ENCODE measurements at places on chromosomes 1 and 21. TPM values are rescaled to one million over a fixed set of nuclear protein-coding genes. Genes with fewer than 3 reads are reported as not detected.

GRCh38 chr1:46525253-46525983 is 26.0 kb downstream of the KNCN start:
- H3K36me3 ChIP-seq, result no peaks in the 10 kb centered on the region
- peaks cover 56% of the 10 kb centered on the region for H3K4me1 ChIP-seq
- H3K4me3 ChIP-seq, result no peak overlapping the region
- H3K27me3 ChIP-seq, result peaks cover 18% of the 10 kb centered on the region
- DNase-seq, result no peak

GRCh38 chr1:25933479-25934365 is 27.5 kb upstream of the STMN1 start:
- H3K4me3 ChIP-seq, result no peak overlapping the region
- no peaks in the 10 kb centered on the region for H3K36me3 ChIP-seq
- H3K27me3 ChIP-seq, result peaks cover 17% of the 10 kb centered on the region
- H3K4me1 ChIP-seq, result peaks cover 2% of the 10 kb centered on the region

- no peaks in the 10 kb centered on the region for H3K27me3 ChIP-seq
- H3K4me1 ChIP-seq, result no peaks in the 10 kb centered on the region
- H3K27ac ChIP-seq, result no peak overlapping the region
- no peak for DNase-seq
Measured at GRCh38 chr1:202754293-202754692, 44.0 kb upstream of the SYT2 start.

Gene ANXA9
- not detected for total RNA-seq

Gene PODN
- not detected for total RNA-seq

Gene PLEKHN1
- total RNA-seq, result 8.2 TPM

DNA sequence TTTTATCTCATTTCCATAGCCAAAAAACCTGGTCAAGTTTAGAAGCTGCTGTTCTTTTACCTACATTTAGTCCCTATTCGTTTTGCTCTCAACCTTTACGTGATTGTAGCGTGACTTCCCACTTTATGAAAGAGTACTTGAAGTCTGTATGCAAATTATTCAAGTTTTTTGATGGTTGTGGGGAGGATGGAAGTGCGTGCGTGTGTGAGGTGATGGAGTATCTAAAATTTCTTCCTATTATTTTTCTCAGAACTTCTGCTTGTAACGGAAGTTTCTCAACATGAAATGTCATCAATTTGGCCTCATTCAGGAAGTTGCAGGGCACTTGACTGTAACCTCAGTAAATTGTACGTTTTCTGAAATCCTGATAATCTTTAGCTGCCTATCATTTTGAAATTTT is 64.0 kb downstream of the SAMSN1 start:
- H3K27me3 ChIP-seq, result no peaks in the 10 kb centered on the region
- H3K27ac ChIP-seq, result peak overlapping the region; percentile 87
- peak overlapping the region; percentile 19 for H3K4me3 ChIP-seq
- H3K36me3 ChIP-seq, result peaks cover 55% of the 10 kb centered on the region
- H3K4me1 ChIP-seq, result peaks cover 48% of the 10 kb centered on the region
- peak; percentile 42 for DNase-seq

DNA sequence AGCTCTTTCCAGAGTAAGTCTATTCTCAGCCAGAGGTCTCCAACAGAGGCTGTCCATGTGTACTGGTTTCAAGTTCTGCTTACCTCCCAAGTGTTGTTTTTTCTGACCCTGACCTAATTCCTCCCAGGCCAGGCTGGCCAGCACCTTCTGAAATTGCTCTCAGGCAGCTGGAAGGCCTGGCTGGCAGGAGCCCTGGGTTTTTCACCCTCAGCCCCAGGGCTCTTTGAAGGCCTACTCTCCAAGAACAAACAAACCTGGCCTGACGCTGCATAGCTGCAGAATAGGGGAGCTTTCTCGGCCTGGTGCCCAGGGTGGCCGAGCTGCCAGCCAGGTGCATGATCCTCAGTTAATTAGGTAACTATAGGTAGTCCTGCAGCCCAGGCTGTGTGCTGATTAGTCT is 147.5 kb downstream of the CACNA1E start:
- H3K4me1 ChIP-seq, result no peaks in the 10 kb centered on the region
- H3K4me3 ChIP-seq, result no peak overlapping the region
- DNase-seq, result no peak
- H3K27ac ChIP-seq, result no peak overlapping the region

- H3K27ac ChIP-seq, result no peak overlapping the region
- H3K36me3 ChIP-seq, result peaks cover 3% of the 10 kb centered on the region
- DNase-seq, result no peak
- peaks cover 5% of the 10 kb centered on the region for H3K4me1 ChIP-seq
- peaks cover 8% of the 10 kb centered on the region for H3K27me3 ChIP-seq
- no peak overlapping the region for H3K4me3 ChIP-seq
Measured at GRCh38 chr1:78058670-78059069, 12.9 kb downstream of the GIPC2 start.

Gene RGS4
- total RNA-seq, result not detected

DNA sequence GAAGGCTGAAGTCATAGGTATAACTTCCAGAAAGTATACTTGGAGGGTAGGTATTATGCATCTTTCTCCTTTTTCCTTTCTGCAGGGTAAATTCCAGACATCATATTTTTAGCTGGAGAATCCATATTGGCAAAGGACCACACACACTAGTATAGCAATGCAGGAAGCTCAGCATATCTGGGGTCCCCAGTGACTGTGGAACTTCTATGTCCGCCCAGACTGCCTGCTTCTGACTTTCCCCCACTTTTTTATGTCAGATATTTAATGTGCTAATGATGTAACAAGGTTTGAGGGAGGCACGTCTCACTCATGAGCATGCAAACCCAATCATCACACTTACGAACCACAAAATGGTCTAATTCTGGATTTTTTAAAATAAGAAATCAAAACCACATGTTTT is 90.4 kb downstream of the BACH1 start:
- H3K4me1 ChIP-seq, result no peaks in the 10 kb centered on the region
- no peak overlapping the region for H3K4me3 ChIP-seq
- no peak overlapping the region for H3K27ac ChIP-seq
- H3K36me3 ChIP-seq, result no peaks in the 10 kb centered on the region

Data from activated CD4-positive, alpha-beta memory T cell treated with anti-CD3 and anti-CD28 coated beads, Interleukin-2, amount 10 ng/mL, durations not matched to agents 7 days and 5 days (primary cell).